Muscle of back (tissue), 13 donors: ENCODE measurements at places on chromosomes 12 and 14.
A peak's percentile ranks its signal among the peaks of the same experiment; 100 is the strongest.

GRCh38 chr12:130350715-130351114 lies 13.0 kb downstream of the PIWIL1 start:
- DNase-seq: no peak

- no peak for DNase-seq
These were observed 147.6 kb downstream of the CHST11 start for GRCh38 chr12:104604070-104604994.

- DNase-seq: no peak
These were observed 1.9 kb downstream of the NT5DC3 start for GRCh38 chr12:103839103-103839502.

DNA sequence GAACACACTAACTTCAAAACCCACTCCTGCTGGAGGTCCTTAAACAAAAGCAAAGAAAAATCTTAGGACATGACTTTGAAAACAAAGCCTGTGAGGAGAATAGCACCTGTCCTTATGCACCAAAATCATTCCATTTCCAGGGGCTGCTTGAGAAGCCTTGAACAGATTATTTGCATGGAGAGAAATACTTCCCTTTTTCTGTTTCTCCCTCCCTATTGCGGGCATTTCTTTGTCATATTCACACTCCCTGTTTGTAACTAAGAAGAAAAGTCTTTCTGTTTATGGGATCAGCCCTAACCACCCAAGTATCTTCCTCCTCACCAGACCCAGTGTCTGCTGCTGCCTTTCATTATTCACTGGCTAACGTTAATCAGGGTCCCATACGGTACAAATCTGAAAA lies 218.8 kb downstream of the DPF3 start:
- no peak for DNase-seq

GRCh38 chr12:11777451-11777850 lies 128.0 kb downstream of the ETV6 start:
- no peak for DNase-seq

DNA sequence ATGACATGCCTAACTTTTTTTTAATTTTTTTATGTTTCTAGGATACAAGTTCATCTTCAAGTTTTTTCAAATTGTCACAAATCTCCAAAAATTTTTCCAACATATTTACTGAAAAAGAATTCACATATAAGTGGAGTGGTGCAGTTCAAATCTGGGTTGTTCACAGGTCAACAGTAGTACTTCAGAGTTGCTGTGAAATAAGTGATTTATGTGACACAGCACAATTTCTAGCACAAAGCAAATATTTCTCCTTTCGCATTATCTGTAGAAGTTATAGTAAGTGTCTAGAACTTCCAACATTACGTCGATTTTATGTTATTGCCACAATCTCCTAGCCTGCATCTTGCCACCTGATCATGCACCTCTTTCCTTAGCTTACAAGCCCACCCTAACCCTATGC lies 9.7 kb upstream of the KRT2 start:
- no peak for DNase-seq

DNA sequence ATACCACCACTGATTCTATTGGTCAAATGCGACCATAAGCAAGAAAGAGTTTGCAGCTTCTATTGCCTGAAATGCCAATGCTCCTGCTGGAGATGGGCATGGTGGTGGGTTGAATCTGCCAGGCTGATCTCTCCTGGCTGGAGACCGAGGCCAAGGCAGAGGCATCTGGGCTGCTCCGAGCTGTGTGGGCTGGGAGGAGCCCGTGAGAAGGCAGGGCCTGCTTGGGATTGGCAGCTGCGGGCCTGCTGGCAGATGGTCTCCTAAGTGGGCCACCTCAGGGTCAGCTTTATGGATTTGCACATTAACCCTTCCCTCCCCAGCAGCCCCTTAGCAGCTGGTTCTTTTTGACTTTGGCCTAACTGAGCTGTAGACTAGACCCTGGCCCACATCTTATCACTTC lies 25.4 kb downstream of the SRRM4 start:
- peak; percentile 69 for DNase-seq

- DNase-seq: no peak
These were observed 21.5 kb upstream of the ANO2 start for GRCh38 chr12:5966486-5967095.

DNA sequence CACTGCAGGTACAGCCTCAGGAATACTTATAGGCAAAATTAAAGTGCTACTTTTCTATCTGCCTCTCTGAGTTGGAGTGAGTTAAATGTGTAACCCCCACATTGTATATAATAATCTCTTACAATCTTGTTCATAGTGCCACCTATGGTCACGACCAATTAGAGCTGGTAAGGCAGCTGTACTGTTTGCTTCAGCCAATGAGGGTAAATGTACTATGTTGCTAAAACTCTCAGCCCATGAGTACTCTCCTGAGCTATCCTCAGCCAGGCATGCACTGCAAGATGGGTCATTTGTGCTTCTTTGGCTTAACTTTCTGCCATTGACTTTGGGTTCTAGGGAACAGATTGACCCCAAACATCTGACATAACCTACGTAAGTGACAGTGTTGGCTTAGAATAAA lies 15.0 kb upstream of the MDM2 start:
- DNase-seq: no peak

GRCh38 chr12:38639625-38640024 lies 265.8 kb downstream of the CPNE8 start:
- no peak for DNase-seq

- no peak for DNase-seq
These were observed 22.5 kb upstream of the VWF start for GRCh38 chr12:6146951-6147350.
